Stimulated activated CD8-positive, alpha-beta memory T cell treated with anti-CD3 and anti-CD28 coated beads, Interleukin-2, amount 100 ng/mL, for 48 hours (primary cell): ENCODE measurements at places on chromosomes 6 and 20.

- no peak for DNase-seq
Observed at GRCh38 chr20:1565461-1565860, 8.0 kb upstream of the SIRPD start.

- no peak for DNase-seq
Observed at GRCh38 chr6:32973144-32974015, 5.0 kb downstream of the BRD2 start.

- no peak for DNase-seq
Observed at GRCh38 chr6:158552055-158552795, 7.7 kb upstream of the TMEM181 start.

GRCh38 chr20:61487997-61488371 lies 235.9 kb downstream of the CDH4 start:
- no peak for DNase-seq

DNA sequence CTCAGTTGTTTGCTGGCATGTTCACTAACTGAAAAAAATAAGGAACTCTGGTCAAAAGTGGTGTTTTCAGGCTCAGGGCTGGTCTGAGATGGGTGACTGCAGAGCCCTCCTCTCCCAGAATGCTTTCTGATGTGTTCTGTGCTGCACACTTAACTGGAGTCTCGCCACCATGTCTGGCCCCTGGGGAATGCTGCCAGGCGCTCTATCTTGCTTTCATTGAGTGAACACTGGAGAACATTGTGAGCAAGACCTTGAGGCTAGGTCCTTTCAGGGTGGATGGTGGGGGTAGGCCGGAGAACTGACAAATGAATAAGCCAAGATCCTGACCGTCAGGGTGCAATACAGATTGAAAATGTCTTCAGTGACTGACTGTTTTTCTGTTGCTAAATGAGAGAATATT lies 19.5 kb downstream of the PANK2 start:
- DNase-seq, result no peak

GRCh38 chr6:124999105-124999764 lies 37.0 kb downstream of the RNF217 start:
- no peak for DNase-seq
